ENCODE measurements at places on chromosomes 7 and 10.

DNA sequence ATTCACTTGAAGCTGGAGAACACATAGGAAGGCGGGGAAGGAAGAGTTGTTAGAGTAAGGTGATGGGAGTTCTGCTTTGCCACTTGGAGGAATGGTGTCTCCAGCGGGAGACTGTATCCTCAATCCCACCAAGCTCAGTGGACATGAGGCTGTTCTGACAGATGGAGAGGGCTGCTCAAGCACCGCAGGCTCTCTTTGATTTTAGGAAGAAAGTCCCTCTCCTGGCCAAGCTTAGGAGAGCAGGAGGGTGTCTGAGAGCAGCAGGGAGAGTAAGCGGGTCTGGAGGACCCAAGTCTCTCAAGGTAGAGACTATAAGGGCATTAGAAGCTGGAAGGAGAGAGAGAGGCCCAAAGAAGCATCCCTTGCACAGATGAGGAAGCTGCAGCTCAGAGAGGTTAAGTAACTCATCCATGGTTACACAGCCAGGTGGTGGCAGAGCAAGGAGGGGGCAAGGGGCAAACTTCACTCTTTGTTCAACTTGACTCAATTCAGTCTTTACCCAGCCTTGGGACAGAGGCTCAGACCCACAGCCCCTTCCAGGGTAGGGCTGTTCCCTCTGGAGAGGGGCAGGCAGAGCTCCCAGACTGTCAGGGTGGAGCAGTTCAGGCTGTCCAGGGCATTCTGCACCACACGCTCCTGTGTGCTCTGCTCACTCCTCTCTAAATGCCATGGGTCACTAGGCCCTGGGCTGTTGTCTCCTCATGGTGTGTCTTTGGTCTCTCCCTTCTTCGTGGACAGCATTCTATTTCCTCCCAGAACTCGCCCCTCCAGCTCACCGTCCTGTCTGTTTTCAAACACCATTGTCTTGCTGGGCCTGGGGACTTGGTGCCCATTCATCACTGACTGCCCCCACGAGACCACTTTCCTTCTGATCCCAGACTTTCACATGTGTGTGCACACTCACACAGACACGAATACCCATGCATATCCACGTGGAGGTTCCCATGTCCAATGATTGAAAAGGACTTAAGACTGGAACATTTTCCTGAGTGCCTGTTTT lies 8.9 kb downstream of the CHAT start:
- DNase-seq, result no peak

- DNase-seq, result peak; percentile 17
These were observed 33.7 kb downstream of the MINPP1 start for GRCh38 chr10:87538092-87539015.

DNA sequence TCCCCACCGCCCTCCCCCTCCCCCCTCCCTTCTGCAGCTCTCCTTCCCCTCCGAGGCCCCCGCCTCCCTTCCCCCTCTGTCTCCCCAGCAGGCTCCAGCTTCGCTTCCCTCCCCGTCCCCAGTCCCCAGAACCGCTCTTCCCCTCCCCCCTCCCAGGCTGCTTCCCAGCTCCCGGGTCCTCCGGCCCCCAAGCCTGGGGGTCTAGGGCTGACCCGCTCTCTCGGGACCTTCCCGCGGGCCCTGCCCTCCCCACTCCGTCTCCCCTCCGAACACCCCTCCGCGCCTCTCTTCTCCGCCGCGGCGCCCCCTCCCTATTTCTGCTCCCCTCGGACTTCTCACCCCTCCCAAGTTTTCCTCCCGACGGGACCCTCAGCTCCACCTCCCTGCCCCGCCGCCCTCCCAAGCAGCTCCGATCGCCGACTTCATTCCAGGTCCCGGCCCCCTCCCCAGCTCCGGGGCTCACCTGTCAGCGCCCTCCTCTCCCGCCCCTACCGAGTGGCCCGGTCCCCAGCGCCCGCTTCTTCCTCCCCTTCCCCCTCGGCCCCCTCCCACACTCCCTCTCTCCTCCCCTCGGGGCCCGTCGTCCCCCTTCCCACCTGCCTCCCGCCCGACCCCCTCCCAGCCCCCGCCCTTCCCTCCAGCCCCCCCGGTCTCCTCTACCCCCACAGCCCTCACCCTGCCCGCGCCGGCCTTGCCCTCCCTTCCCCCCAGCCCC lies 990 bp downstream of the ZNF467 start:
- no peak for DNase-seq

- DNase-seq, result no peak
These were observed 194.7 kb downstream of the ARHGAP21 start for GRCh38 chr10:24528946-24529345.

- peak; percentile 91 for DNase-seq
These were observed 4.3 kb downstream of the NOC3L start for GRCh38 chr10:94358480-94358879.

DNA sequence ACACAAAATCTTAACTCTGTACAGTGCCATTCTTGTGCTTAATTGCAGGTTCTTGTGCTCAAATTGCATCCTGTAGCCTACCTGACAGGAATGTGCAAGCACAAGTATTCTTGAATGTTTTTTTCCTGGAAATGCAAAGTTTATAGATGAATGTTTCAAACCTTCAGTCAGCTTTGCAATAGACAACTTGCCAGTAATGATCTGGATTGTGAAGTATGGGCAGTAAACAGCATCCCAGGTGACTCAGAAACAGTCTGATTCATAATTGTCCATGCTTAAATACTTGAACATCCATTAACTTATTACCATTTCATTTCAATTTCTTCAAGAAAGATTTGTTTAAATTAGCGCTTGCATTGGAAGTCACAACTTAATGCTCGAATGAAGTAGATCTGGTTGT lies 347.2 kb downstream of the SDK1 start:
- DNase-seq, result no peak

GRCh38 chr10:16009785-16010184 lies 149.5 kb upstream of the MINDY3 start:
- no peak for DNase-seq

DNA sequence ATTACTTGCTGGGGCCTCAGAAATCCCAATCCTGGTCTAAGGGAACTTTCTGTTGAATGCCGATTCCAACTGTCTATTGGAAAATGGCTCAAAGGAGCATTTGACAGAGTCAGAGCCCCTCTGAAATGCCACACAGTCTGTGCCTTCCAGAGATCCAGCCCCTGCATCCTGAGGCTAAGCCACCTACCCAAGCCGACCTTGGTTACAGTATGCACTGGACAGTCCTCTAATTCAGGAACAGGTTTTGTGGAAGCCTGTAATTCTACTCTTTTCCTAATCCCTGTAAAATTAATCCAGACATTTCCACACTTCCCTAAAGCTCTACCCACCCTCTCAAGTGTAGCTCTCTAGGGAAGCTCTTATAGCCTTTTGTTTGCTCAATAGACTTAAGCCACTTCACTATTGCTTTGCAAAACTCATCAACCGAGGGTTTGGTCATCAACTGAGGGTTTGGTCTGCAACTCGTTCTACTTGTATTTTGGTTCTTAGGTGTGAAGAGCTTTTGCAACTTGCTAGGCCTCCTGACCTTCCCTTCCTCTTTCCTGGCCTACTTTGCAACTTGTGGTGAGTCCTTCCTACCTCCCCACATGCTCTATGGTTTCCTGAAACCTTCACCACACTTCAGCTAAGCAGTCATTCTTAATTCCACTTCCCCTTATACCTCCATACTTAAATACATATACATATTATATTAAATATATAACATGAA lies 364.8 kb downstream of the SFMBT2 start:
- DNase-seq, result no peak

DNA sequence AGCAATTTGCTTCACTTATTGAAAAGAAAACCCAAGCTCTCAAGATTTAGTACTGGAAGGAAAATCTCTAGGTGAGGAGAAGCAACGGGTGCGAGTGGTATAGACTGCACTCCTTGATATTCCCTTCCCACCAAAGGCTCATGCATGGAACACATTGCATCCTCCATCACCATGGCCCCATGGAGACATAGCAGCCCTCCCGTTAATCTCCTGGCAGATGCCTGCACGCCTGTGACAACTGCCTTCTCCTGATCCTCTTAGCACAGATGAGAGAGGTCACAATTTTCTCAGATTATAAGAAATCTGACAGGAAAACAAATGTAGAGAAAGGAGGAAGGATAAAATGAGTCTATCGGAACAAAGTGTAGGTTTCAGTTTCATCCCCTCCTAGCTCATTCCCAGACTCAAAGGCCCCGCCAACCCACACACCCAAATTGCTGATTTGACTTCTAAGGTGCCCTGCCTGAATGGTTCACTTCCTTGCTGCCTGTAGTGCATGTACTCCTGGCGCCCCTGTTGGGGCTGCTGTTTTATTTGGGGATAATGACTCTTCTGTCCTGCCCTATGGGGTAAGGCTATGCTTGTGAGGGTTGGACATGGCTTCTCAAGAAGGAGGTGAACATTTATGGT lies 50.0 kb downstream of the PLXNA4 start:
- no peak for DNase-seq

DNA sequence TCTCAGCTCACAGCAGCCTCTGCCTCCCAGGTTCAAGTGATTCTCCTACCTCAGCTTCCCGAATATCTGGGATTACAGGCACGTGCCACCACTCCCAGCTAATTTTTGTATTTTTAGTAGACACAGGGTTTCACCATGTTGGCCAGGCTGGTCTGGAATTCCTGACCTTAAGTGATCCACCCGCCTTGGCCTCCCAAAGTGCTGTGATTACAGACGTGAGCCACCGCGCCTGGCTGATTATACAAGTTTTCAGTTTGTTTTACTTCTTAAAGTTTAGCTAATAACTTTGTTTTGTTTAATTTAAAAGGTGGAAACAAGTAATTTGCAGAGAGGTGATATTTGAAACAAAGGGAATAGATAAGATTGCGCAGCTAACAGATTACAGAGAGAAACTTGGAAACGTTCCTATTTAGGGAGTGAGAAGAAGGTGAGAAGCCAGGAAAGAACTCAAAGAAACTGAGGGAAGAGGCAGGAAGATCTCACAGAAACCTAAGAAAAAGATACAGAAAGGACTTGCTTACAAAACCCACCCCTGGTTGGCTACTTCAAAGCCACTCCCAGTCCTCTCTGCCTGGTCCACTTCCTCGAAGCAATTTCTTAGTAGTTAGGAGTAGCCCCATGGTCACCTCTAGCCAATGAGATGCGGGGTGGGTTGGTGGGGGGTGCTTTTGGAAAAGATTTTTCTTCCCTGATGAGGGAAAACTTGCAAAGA lies 15.0 kb upstream of the PDLIM1 start:
- no peak for DNase-seq

DNA sequence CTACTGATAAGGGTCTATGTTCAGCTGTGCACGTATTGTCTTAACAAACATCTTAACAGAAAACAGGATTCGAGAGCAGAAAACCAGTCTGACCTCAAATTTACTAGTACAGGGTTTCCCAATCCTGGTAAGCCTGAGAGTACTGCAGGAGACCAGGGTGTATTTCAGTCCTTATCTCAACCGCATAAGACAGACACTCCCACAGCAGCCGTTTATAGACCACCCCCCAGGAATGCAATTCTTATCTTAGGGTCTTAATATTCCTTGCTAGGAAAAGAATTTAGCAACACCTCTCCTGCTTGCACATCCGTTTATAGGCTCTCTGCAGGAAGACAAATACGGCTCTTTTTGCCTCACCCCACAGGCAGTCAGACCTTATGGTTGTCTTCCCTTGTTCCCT lies 277.3 kb downstream of the SDK1 start:
- DNase-seq, result no peak
